ENCODE measurements at places on chromosomes 2 and 18.

GRCh38 chr2:174300114-174300513, 34.6 kb upstream of the SP9 start:
- no peak for DNase-seq

DNA sequence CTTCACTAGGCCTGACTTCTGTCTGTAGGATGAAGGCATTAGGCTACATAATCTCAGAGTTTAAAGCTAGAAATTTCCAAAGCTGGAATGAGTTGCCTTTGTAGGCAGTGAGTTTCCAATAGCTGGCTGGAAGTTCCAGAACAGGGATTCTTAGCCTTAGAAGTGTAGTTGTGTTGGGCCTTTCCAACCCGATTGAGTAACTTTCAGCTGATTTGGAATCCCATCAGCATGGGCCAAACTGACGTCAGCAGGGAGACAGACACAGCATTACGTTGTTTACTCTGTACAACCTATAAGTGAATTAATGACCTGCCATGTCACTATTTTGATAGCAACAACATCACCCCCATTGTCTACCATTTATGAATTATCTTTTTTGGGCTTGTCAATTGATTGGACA, 56.9 kb downstream of the SETBP1 start:
- no peak for DNase-seq

GRCh38 chr18:77250926-77251729, 1.5 kb downstream of the GALR1 start:
- no peak for DNase-seq

DNA sequence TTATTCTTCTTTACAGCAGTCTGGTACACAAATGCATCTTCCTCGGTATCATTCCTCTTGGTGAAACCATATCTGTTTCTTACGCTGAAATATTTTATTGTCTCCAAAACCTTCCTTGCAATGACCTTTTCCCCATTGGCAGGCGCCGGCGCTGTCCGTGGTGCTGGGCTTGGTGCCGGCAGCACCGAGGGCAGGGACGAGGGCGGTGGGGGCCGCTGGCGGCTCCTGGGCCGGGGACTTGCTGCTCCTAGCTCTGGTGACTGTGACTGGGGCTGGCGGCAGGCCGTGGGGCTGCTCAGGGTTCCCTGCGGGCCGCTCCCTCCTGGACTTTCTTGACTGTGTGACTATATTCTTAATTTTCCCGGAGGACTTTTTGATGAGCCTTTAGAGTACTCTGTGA, 72.5 kb downstream of the GPR39 start:
- DNase-seq, result no peak

GRCh38 chr2:887639-888038, 63.0 kb upstream of the SNTG2 start:
- no peak for DNase-seq

DNA sequence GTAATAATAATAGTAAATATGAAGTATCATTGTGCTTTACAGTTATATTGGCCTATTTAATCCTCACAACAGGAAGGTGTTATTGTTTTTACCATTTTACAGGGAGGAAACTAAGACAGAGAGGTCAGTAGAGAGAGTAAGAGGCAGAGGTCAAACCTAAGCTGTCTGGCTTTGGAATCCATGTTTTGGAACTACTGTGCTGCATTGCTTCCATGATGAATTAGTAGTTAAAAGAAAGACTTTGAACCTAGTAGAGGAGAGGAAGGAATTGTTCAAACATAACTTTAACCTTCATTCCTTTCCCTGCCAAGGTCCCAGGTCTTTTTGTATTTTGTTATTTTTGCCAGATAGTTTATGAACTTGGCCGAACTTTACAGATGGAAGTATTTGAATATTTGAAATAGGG, 80.9 kb downstream of the PHLPP1 start:
- DNase-seq, result no peak

GRCh38 chr2:70984576-70985282, 6.3 kb downstream of the ANKRD53 start:
- no peak for DNase-seq

DNA sequence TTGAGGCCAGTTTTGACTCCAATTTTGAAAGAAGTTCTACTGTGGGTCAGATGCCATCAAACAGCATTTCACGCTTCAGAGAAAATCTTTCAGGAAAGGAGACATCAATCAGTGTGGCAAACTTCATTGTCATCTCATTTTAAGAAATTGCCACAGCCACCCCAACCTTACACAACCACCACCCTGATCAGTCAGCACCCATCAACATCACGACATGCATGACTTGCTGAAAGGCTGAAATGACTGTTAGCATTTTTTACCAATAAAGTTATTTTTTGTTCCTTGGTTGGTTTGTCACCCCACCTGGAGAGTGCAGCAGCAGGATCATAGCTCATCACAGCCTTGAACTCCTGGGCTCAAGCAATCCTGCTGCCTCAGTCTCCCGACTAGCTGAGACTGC, 10.4 kb downstream of the DNAJC10 start:
- no peak for DNase-seq

DNA sequence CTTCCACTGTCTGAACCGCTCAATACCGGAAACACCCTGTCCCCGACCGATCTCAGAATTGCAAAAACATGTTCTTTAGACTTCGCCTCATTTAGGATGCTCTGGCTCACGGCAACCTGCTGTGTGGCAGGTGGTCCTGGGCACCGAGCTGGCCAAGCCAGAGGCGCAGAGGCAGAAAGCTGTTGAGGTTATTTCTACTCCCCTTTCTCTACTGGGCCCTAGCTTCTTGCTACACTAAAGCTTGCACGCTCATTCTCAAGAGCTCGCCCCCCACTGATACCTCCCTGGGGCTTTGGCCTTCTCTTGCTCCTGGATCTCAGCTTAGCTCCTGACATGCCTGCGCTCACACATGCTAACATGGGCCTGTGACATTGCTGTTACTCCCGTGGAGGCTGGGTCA, 417.4 kb downstream of the LPIN1 start:
- DNase-seq, result no peak

GRCh38 chr2:106840818-106841217, 45.1 kb downstream of the ST6GAL2 start:
- no peak for DNase-seq

GRCh38 chr2:240565333-240566202, 2.7 kb upstream of the RNPEPL1 start:
- DNase-seq, result peak; percentile 63

- no peak for DNase-seq
These were observed 167.3 kb downstream of the ASXL3 start for GRCh38 chr18:33745151-33745795.

DNA sequence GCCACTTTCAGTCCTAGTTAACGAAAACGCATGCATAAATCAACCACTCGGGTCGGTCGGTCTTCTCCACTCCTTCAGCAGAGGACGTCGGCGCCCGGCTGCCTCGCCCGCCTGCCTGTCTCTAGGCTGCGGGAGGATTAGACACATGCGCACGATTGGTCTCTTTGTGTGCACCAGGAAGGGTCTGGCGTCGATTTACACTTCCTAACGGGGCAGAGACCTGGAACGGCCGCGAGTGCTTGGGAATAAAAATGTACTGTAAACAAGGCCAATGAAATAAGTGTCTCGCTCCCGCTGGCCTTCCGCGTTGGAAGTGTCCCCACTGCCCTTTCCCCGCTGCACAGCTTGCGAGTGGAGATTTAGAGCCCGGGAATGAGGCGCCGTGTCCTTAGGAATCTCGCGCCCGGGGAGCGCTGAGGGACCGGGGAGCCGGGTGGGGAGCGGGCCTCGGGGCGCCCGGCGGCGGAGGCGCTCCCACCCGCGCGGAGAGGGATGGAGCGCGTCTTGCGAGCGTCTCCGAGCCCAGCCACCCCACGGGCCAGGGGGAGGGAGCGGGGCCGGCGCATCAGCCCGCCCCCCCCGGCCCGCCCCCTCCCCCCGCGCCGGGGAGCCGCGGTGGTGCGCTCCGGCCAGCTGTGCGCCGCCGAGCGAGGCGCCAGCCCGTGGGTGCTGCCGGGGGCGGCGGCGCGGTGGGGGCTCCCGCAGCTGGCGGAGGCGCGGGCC, at the start of gene DOK6:
TSS of gene DOK6 (plus strand) at position 636 of the 723 bp plus-strand sequence.
- DNase-seq, result no peak

GRCh38 chr2:136235546-136235945, 117.6 kb upstream of the CXCR4 start:
- DNase-seq, result no peak

Measured in GM12878 (cell line).